ENCODE measurements at places on chromosomes 16 and 17.
A peak's percentile ranks its signal among the peaks of the same experiment; 100 is the strongest.

DNA sequence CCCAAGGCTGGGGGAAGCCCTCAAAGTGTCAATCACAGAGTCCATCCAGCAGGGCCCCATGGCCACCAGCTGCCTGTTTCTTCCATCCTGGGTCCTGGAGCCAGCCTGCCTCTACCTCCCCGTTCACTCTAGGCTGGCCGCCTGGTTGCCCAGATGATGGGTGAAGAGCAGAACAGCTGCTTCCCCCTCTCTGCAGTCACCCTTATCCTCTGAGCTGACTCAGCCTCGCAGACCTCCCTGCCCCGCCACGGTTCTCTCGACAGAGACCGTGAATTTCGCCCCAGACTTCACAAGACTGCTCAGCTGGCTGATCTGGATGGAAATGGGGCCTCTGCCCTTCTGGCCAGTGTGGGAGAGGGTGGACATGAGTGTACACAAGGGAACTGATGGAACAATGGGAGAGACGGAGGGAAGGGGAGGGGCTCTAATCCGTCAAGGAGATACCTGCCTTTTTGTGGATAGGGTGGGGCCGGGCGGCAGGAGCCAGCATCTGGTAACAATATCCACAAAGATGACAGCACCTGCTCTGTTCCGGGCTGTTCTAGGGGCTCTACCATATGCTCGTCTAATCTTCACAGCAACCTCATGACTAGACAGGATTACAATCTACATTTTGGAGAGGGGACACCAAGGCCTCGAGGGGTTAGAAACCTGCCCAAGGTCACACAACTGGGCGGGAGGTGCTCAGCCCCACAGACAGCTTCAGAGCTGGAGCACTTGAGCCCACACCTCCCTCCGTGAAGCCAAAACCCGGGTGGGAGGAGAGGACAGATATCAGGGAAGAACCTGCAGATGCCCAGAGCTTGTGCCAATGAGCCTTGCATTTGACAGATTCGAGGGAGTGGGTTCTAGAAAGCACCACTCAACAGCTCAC is 136.0 kb downstream of the SDK2 start:
- no peak overlapping the region for H3K4me3 ChIP-seq
- H3K36me3 ChIP-seq = no peaks in the 10 kb centered on the region
- H3K27ac ChIP-seq = no peak overlapping the region
- DNase-seq = no peak
- no peaks in the 10 kb centered on the region for H3K27me3 ChIP-seq

DNA sequence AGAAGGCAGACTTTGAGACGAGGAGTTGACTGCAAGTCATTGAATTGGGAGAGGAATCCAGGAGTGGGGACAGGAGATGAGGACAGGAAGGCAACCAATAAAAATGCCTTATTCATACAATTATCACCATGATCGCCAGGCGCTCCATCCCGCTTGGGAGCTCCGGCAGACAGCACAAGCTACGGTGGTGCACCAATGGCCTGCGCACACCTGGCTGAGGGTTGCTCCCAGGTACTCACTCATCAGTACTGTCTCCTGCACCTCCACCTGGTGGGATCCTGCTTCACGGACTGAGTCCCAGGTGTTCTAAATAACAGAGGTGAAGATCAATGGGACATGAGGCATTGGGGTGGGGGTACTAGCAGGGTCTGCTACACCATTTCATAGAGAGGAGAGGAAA is 160.0 kb upstream of the TNRC6C start:
- H3K4me1 ChIP-seq = no peaks in the 10 kb centered on the region
- H3K27me3 ChIP-seq = no peaks in the 10 kb centered on the region
- no peaks in the 10 kb centered on the region for H3K36me3 ChIP-seq

- H3K36me3 ChIP-seq = peaks cover 36% of the 10 kb centered on the region
- no peaks in the 10 kb centered on the region for H3K27me3 ChIP-seq
- peak; percentile 30 for DNase-seq
- H3K4me3 ChIP-seq = peak overlapping the region; percentile 70
Observed at GRCh38 chr16:46972429-46973206, 856 bp downstream of the DNAJA2 start.

DNA sequence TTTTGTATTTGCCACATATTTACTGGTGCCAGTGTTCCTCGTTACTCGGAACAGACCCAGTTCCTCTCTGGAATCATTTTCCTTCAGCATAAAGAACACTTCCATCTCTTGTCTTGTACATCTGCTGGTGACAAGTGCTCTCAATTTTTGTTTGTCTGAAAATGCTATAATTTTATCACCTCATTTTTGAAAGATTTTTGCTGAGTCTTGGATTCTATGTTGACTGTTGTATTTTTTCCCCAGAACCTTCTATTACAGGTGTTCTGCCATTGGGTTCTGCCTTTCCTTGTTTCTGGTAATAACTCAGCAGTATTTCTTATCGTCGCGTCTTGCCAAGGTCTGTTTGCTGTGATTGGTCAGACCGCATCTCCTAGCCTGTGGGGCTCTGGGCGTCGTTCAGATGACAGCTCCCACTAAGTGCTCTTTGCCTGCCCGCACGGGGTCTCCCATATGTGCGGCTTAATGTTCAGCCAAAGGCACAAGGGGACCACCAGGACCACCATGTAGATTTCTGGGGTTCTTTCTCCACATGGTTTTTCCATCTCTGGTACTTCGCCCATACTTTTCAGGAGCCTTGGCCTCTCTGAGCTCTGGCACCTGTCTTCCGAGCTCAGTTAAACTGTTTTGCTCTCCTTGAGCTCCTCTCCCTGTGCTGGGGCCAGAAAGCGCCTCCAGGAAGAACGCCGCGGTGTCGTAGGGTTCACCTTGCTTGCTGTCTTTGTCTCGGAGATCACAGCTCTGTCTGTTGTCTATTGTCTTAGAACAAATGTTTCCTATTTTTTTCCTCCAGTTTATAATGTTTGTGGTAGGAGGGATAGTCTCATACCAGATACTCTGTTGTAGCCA is 80.0 kb downstream of the METRNL start:
- H3K36me3 ChIP-seq = no peaks in the 10 kb centered on the region
- H3K27me3 ChIP-seq = peaks cover 16% of the 10 kb centered on the region
- H3K27ac ChIP-seq = no peak overlapping the region
- no peaks in the 10 kb centered on the region for H3K4me1 ChIP-seq

DNA sequence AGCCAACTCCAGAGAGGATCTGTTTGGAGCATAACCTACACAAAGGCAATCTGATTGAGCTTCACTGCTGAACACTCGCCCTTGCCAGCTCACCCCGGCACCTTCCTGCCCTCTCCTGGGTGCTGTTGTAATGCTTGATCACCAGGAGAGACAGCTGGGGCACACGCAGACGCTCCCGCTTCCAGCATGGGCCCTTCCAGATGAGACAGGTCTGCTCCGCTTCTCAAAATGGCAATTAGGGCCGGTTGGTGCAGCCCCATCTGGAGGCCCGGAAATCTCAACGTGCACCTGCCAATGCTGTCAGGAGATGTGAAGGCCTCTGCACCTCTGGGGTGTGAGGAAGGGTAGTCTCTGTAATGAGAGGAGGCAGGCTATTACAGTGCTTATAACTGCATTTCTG is 206.1 kb downstream of the ABCC12 start:
- H3K36me3 ChIP-seq = no peaks in the 10 kb centered on the region
- DNase-seq = no peak
- no peak overlapping the region for H3K4me3 ChIP-seq
- no peaks in the 10 kb centered on the region for H3K4me1 ChIP-seq

DNA sequence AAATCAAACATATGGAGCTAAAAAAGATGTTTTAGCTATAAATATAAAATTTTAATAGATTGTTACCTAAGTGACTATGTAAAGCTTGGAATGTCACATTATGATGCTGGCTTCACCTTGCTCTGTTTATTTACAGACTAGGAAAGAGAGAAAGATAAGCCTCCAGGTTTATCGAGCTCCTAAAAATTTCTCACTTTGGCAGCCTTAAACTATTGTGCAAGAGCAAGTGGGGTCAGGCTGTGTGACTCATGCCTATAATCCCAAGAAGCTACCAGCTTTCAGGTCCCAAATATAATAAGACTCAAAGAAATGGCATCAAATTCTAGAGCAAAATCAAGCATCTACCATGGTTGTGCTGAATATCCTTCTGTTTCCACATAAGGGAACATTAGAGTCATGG is 34.3 kb upstream of the PRSS54 start:
- H3K4me3 ChIP-seq = no peak overlapping the region
- no peaks in the 10 kb centered on the region for H3K36me3 ChIP-seq
- H3K27me3 ChIP-seq = no peaks in the 10 kb centered on the region
- H3K4me1 ChIP-seq = 0 out of 2 replicates have a peak, but pooled peaks cover 2% of the 10 kb centered on the region
- H3K27ac ChIP-seq = no peak overlapping the region
- no peak for DNase-seq

DNA sequence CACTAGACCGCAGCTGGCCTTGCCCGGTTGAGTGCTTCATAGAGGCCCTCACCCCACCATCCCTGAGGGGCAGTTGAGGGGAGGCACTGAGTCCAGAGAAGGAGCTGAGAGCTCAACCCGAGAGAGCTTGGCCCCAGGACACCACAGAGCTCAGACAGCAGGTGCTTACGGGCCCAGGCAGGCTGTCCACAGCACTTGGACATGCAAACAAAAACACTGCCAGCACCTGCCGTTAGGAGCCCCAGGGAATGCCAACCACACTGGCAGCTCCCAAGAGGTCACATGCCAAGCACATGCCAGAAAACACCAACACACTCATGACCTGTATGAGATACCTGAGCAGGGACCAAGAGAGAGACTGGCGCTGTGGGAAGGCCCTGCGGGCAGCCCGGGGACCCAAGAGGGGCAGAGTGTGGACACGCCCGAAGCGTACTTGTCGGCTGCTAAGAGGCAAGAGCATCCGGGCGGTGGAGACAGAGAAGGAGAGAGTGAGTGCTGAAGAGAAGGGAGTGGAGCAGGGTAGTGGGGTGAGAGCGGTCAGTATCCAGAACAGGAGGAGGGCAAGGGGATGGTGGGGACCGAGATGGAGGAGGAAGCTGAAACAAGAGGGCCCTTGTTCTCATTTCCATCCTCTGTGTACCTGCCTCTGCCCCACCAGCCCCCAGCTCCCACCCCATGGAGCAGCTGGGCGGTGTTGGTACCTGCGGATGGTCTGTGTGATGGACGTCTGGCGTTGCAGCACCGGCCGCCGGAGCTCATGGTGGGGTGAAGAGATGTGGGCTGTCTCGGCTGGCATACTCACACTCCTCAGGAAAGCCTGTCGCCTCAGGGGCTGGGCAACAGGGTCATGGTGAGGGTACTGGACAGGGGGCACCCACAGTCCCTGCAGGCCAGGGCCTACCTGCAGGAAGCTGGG is 8.2 kb downstream of the RHBDF1 start:
- H3K36me3 ChIP-seq = no peaks in the 10 kb centered on the region
- no peaks in the 10 kb centered on the region for H3K27me3 ChIP-seq
- no peaks in the 10 kb centered on the region for H3K4me1 ChIP-seq
- DNase-seq = no peak
- no peak overlapping the region for H3K4me3 ChIP-seq

DNA sequence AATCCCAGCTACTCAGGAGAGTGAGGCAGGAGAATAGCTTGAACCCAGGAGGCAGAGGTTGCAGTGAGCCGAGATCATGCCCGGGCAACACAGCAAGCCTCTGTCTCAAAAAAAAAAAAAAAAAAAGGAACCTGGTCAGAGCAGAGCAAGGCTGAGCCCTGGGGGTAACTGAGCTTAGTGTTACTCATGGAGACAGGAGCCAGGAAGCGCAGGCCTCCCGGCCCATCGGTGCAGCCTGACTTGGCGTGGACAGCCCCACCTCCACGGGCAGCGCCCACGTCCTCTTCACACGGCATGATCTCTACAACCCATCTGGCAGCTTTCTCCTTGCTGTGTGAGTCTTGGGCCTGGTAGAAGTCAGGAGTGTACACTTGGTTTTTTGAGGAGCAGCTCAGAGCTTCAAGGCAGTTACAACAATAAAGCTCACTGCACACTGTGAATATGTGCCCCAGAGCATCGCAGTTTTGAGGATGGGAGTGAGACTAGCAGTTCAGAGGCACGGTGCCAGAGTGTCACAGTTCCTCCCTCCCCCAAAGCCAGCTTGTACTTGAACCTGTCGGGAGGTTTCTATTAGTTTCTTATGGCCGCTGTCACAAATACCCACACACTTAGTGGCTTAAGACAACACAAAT is 129.9 kb downstream of the RAP1GAP2 start:
- no peak overlapping the region for H3K27ac ChIP-seq
- H3K36me3 ChIP-seq = no peaks in the 10 kb centered on the region
- H3K4me3 ChIP-seq = no peak overlapping the region
- no peaks in the 10 kb centered on the region for H3K27me3 ChIP-seq
- no peak for DNase-seq

DNA sequence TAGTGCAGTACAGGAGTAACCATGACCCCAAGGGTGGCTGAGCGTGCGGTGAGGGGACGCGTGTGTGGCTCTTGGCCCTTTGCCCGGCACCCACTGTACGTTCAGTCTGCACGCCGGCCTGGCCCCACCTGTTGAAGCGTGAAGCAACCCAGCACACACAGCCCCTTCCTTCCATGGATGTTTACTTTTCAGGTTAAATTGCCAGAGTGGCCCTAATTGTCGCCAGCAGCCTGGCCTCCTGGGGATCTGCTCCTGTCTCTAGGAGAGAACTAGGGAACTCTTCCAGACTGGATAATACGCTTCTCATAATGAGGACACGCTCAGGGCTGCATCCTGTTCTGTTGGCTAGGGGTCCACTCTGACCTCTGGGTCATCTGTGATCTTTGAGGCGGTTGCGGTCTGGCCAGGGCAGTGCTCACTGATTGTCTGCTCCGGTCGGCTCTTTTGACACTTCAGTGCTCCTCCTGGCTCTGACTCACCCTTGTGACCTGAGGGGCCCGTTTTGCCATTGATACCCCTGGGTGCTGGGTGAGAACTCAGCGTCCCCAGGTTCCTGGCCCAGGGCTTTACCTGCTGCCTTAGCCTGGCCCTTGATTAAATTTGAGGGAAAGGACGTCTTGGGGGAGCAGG is 27.7 kb downstream of the TPSG1 start:
- no peak overlapping the region for H3K27ac ChIP-seq
- no peaks in the 10 kb centered on the region for H3K27me3 ChIP-seq
- H3K4me1 ChIP-seq = no peaks in the 10 kb centered on the region
- DNase-seq = no peak

- peak overlapping the region; percentile 66 for H3K4me3 ChIP-seq
- H3K27ac ChIP-seq = no peak overlapping the region
- no peaks in the 10 kb centered on the region for H3K27me3 ChIP-seq
- peaks cover 40% of the 10 kb centered on the region for H3K4me1 ChIP-seq
- H3K36me3 ChIP-seq = peaks cover 33% of the 10 kb centered on the region
Observed at GRCh38 chr16:4612474-4612931, 2.2 kb downstream of the UBALD1 start.

- H3K4me1 ChIP-seq = no peaks in the 10 kb centered on the region
- H3K4me3 ChIP-seq = no peak overlapping the region
- no peaks in the 10 kb centered on the region for H3K27me3 ChIP-seq
- DNase-seq = no peak
- H3K36me3 ChIP-seq = no peaks in the 10 kb centered on the region
Observed at GRCh38 chr16:6125483-6126259, 1028.1 kb upstream of the EEF2KMT start.

GRCh38 chr17:81646869-81647600 is 9.3 kb downstream of the PDE6G start:
- H3K4me3 ChIP-seq = no peak overlapping the region
- DNase-seq = no peak
- H3K4me1 ChIP-seq = no peaks in the 10 kb centered on the region
- H3K27me3 ChIP-seq = no peaks in the 10 kb centered on the region
- H3K27ac ChIP-seq = no peak overlapping the region

GRCh38 chr17:42699415-42699740 is 17.0 kb downstream of the CNTNAP1 start:
- no peak for DNase-seq
- H3K4me1 ChIP-seq = no peaks in the 10 kb centered on the region
- peaks cover 63% of the 10 kb centered on the region for H3K36me3 ChIP-seq
- no peak overlapping the region for H3K4me3 ChIP-seq
- no peak overlapping the region for H3K27ac ChIP-seq
- no peaks in the 10 kb centered on the region for H3K27me3 ChIP-seq

- H3K4me1 ChIP-seq = no peaks in the 10 kb centered on the region
- DNase-seq = no peak
- no peak overlapping the region for H3K4me3 ChIP-seq
- no peak overlapping the region for H3K27ac ChIP-seq
Observed at GRCh38 chr16:1019231-1020090, 37.9 kb downstream of the SOX8 start.
